ENCODE measurements at places on chromosomes 4 and X.

DNA sequence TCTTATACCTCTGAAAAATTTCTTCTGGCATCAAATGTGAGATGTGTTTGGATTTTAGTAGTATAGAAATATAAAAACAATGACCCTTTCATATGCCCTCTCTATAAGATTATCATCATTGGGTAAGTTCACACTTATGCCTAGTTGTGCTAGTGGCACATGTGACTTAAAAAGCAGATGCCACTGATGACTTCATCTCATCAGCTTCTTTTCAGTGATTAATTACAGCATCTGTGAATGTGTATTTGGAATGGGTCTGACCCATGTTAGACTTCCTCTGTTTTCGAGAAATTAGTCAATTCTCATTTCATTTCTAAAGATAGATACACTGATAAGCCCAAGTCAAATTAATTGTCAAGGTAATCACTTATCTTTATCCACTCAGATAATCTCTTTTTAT, 698.7 kb downstream of the GABRG1 start:
- DNase-seq: no peak

DNA sequence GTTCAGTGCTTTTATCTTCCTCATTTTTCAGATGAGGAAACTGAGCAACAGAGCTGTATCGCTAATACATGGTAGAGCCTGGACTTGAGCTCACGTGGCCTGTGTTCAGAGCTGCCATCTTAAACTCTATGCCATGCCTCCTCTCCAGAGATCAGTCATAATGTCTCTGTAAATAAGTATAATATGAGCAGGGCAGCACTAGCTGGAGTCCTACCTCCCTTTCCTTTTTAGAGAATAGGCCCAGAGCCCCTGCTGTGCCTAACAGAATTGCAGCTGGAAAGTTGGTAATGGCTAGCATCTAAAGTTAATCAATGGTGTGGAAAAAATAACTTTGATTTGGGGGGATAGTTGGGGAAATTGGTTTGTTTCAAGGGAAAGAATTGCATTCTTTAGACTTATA, 20.4 kb downstream of the CASP6 start:
- no peak for DNase-seq

DNA sequence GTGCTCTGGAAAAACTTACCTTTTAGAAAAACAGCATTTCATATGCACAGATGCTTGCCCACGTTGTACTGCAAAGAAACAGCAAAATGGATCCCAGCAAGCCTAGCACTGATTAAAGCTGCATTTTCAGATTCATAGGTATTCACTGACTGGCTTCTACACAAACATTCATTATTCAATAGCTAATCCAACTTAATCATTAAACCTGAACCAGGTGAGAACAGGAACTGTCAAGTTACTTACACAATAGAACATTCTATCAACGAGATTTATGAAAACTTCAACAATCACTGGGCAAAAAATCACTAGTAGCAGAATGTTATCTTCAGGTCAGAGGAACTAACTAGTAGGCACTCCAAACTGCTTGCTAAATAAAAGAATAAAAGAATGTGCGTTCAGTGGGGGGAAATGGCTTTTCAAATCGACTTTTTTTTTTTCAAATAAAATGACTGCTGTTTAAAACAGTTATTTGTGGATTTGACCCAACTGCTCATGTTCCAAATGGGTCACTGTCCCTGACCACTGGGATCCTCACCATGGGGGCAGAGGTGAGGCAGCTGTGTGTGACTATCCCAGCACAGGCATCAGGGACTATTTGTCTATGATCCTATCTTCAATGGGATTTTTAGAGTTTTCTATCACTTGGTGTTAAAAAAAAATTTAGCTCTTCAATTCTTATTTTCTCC, 42.3 kb downstream of the STX18 start:
- no peak for DNase-seq

DNA sequence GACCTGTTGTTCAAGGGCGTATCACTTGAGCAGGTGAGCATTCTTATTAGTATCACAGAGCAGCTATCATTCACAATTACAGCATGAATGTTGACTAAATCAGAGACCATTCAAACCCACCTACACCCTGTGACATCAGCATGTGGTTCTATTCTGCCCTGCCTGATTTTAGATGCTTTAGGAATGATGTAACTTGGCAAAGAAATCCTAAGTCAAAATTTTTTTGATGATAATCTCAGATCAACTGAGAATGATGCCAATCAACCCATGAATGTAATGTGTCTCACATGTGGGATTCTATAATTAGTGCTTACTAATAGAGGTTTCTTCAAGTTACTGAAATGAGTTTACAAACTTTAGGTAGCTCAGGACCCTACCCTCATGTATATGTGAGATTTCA, 13.4 kb upstream of the CHIC2 start:
- DNase-seq: no peak

DNA sequence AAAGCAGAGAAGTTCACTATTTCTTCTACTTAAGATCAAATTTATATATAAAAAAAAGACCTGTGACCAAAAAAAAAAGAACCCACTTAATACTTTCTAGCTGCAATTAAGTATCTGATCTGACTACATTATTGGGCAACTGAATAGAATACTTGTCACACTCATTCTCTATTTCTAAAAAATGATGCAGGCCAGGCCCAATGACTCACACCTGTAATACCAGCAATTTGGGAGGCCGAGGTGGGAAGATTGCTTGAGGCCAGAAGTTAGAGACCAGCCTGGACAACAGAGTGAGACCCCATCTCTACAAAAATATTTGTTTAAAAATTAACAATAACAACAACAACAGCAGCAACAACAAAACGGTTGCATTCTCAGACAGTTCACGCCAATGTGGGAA, 108.8 kb upstream of the BMP2K start:
- DNase-seq: no peak

GRCh38 chrX:47518144-47518543, 35.1 kb upstream of the ZNF41 start:
- no peak for DNase-seq

Measured in stimulated activated CD8-positive, alpha-beta memory T cell treated with anti-CD3 and anti-CD28 coated beads, Interleukin-7, amount 100 ng/mL, for 1 hour (primary cell).